ENCODE measurements at places on chromosomes 12 and 14. TPM values are rescaled to one million over a fixed set of nuclear protein-coding genes. Genes with fewer than 3 reads are reported as not detected.

GRCh38 chr14:57761800-57762199 lies 104.1 kb downstream of the SLC35F4 start:
- no peak for DNase-seq

- DNase-seq = peak; percentile 8
Measured at GRCh38 chr14:72801836-72802587, 91.9 kb downstream of the DPF3 start.

DNA sequence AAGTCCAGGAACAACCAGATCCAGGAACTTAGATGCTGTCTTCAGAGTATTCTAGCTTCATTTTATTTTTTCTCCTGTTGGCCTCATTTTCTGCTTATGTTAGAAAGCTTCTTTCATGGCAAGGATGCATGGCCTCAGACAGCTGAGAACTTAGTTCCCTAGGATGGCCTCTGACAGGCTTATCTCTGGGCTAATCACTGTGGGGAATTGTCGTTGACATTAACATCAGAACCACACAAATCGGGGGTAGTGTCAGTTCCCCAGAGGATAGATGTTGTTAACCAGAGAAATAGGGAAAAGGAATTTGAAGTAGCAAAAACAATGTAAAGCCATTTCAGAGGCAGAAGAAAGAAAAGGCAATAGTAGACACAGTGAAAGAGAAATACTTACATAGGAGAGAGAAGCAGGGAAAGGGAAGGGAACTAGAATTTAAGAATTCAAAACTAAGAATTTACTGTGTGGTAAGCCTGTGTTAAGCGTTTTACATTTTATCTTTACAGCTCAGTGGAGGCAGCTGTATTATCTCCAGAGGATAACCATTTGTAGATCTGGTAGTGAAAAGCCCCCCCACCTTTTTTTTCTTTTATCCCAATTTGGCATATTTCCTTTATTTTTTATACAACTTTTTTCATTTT lies 21.8 kb downstream of the FUT8 start:
- no peak for DNase-seq

GRCh38 chr14:88025313-88025712 lies 20.4 kb downstream of the GPR65 start:
- DNase-seq = no peak

- DNase-seq = no peak
Measured at GRCh38 chr12:45483571-45483970, 245.9 kb upstream of the ARID2 start.

DNA sequence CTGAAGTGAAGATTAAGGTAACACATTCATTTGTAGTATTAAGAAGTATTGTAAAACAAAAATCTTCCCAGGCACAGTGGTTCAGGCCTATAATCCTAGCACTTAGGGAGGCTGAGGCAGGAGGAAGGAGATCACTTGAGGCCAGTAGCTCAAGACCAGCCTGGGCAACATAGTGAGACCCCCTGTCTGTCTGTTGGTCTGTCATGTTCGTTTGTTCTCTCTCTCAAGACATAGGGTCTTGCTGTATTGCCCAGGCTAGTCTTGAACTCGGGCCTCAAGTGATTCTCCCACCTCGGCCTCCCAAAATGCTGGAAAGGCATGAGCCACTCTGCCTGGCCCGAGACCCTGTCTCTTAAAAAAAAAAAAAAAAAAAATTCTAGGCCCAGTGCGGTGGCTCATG lies 6.7 kb downstream of the TULP3 start:
- no peak for DNase-seq

MIPOL1 gene
- total RNA-seq = 23.7 TPM

GRCh38 chr14:76581592-76581991 lies 179.7 kb upstream of the VASH1 start:
- DNase-seq = no peak

MRPL51 gene
- 264 TPM for total RNA-seq

EMP1 gene
- total RNA-seq = 45.2 TPM

DNA sequence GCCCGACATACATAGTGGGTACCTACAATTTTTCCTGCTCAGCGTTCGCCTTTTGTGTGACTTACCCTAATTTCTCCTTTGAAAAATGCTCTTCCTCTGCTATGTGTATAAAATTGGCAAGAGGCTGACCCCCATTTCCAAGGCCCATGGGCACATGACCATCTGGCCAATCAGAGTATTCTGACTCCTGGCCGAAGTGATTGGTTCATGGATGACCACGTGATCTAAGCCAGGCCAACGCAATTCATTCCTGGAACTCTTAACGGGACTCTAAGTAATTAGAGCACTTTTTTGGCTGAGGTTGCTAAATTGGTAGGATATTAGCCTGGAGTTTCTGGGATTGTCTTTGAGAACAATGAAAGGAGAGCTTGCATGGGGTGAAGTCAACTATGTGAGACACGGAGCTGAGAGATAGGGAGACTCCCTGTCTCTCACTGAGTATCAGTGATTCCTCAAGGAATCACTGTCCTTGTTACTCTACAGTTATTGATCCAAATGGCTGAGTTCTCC lies 110.1 kb upstream of the TBX3 start:
- DNase-seq = no peak

RPL10L gene
- not detected for total RNA-seq

DNA sequence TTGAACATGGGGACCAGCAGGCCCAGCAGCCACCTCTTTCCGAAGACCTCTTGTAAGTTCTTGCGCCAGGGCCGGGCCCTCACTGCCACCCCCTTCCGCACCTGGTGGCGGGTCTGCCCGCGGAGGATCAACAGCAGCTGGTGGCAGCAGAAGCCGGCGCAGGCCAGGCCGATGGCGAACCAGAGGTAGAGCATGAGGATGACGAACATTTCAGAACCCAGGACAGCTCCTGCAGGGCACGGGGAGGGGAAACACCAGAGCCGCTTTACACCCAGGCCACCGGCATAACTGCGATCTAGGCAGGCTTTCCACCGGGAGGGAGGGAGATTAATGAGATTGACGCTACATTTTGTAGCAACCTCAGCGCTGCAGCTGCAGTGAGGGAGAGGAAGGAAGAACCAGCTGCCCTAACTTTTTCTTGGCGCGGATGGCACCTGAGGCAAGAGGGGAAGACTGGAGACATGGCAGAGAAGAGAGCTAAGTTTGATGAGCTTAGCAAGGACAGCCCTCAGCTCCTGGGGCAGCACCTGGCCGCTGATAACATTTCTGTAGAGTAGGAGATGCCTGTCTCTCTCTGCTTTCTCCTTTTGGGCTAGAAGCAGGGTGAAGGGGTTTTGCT lies 7.8 kb downstream of the ZDHHC22 start:
- no peak for DNase-seq

PRIMA1 gene
- total RNA-seq = not detected

DNAI7 gene
- 0.88 TPM for total RNA-seq

- no peak for DNase-seq
Measured at GRCh38 chr12:123512838-123513665, 20.5 kb downstream of the RILPL1 start.

- DNase-seq = peak; percentile 74
Measured at GRCh38 chr12:53052419-53053217, 2.8 kb downstream of the TNS2 start.

CLEC2A gene
- not detected for total RNA-seq

- peak; percentile 76 for DNase-seq
Measured at GRCh38 chr12:53231921-53232645, at the start of gene RARG. RARG (minus strand) TSS chr12:53232209; CDS start chr12:53227545, 4,664 bp downstream.

DNA sequence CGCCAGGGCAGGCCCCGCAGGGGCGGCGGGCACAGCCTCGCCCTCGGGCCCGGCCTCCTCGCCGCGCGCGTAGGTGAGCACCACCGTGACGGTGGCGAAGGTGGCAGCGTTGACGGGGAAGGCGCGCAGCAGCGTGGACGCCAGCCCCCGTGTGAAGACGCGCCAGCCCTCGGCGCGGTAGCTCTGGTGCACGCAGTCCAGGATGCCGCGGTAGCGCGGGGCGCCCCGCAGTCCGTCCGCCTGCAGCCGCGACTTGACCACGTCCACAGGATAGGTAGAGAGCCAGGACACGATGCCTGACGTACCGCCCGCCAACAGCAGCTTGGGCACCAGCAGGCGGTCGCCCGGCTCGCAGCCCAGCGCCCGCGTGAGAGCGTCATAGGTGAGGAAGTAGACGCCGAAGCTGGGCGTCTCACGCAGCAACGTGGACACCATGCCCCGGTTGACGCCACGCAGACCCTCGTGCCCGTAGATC lies 13.9 kb downstream of the SLC25A29 start:
- no peak for DNase-seq

DNA sequence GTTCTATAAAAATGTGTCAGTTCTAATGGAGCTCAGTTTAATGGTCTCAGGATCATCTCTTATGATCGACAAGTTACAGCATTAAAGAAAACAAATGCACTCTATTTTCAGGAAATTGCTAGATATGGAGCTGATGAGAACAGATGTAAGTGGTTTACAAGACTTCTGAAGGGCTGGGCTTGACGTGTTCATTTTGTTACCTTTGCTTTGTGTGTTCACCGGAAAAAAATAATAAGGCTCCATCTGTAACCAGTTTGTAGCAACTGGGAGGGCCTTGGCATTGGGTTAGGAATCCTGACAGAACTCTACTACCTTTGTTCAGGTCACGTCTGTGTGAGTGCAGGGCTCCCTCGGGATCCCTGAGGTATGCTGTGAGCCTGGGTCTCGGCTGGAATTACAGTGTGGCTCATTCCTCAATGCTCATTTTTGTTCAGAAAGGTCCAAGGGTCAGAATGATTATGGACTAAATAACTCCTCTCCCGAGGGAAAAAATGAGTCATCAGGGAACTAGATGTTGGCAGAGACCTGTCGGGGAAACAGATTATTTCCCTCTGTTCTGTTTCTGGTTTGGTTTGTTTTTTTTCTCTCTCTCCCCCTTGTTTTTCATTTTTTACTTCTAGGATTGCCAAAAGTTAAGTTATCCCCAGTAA lies 158.0 kb downstream of the SLC5A8 start:
- no peak for DNase-seq

GRCh38 chr12:82787016-82787415 lies 100.3 kb downstream of the TMTC2 start:
- DNase-seq = no peak

DNA sequence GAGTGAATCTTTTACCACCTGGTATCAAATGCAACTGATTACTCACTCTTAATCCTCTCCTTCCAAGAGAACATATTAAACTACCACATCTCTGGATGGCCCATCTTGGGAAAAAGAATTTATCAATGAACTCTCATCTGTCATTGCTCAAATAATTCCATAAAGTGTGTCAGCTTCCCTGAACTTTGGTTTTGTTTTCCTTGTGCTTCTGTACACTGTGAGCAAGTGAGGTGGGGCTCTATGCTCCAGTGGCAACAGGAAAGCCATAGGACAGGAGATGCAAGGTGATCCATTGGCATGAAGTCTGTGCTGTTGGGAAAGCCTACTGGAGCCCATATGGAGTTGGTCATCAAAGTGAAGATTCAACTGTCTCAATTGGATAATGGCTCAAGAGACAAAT lies 17.4 kb downstream of the OTOGL start:
- DNase-seq = no peak

DNA sequence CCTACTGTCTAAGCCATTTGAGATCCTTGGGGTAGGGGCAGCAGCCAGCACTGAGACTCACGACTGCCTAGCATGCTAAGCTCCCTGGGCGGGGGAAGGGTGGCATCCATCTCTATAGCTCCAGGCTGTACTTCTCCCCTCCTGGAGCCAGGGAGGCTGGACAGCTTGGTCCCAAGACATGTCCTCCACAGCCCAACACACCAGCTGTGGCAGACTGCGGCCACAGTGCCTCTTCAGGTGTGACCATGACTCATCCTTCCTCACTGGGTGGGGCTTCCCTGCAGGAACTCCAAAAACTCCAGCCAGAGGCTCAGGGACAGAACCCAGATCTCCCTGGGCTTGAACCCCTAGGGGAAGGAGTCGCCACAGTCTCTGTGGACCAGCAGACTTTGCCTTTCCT lies 193.9 kb downstream of the GPHN start:
- no peak for DNase-seq

DNA sequence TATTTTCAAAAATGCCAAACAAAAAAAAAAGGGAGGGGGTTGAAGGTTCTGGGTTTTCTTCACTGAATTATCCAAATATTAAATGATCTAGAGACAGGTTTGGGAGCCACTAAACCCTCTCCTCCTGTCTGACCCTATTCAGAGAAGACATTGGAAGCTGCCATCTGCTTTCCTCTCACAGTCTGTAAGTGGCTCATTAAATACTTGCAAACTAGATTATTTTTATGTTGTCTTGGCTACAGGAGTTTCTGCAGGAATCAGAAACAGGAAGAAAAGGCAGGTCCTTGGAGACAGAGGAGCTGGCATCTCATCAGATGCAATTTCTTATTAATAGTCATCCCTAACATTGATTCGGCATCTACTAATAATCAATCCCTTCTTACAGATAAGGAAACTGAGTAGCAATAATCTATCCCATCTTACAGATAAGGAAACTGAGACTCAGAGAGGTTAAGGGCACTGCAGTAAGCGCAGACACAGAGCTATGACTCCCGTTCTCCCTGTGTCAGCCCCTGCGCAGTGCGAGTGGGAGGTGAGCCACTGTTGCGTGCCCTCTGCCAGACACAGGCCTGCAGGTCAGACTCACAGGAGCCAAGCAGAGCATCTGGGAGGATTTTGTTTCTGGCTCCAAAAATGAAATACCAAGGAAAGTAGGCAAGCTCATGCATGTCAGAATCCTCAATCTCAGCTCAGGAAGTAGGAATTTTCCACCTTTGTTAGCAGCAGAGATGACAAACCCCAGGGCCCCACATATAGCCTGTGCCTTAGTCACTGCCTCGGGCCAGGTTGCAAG lies 11.0 kb downstream of the BDKRB2 start:
- DNase-seq = no peak

NFE2 gene
- total RNA-seq = not detected

- no peak for DNase-seq
Measured at GRCh38 chr12:1793426-1794210, 26.7 kb upstream of the LRTM2 start.

DNA sequence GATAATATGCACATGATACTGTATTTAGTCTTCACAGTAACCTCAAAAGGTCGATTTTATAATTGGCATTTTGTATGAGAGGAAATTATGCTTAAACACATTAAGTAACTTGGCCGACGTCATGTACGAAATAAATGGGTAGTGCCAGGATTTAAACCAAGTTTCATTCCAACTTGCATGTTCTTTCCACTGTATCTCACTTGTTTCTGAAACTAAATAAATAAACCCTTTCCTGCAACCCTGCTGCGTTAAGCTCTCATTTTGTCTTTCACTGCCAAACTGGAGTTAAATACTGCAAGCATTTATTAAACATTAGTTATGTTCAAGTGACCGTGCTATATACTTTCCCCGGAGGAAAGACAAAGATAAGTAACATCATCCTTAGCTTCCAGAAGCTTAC lies 293.9 kb upstream of the PRKD1 start:
- DNase-seq = no peak

DNA sequence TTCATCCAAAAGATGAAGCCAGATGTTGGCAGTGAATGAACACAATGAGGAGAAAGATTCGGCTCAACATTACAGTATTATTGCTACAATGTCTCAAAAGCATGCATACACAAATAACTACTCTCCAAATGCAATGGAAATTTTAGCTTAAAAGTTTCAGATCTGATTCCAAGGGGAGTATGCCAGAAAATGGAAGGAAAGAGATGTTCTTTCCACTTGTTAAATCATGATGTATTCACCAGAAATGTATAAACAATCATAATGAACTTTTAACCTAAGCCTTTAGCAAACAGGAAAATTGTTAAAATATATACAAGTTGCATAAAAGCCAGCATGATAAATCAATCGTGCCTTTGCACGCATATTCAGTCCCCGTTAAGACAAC lies 62.1 kb downstream of the SH2B3 start:
- DNase-seq = no peak

TESPA1 gene
- not detected for total RNA-seq

SMAGP gene
- 32.5 TPM for total RNA-seq

GRCh38 chr12:121649819-121650353 lies 19.6 kb downstream of the MORN3 start:
- no peak for DNase-seq

SDR39U1 gene
- total RNA-seq = 7.9 TPM

- no peak for DNase-seq
Measured at GRCh38 chr12:121364683-121365121, 12.5 kb upstream of the ANAPC5 start.

RPGRIP1 gene
- not detected for total RNA-seq

Data from SJSA1 (cell line).